Endothelial cell of umbilical vein (primary cell): ENCODE measurements at places on chromosomes 7 and 10. TPM values are rescaled to one million over a fixed set of nuclear protein-coding genes. Genes with fewer than 3 reads are reported as not detected.

LRRD1 gene
- 0.03 TPM in 1 of 2 replicates, not detected in the other for polyA plus RNA-seq

DNA sequence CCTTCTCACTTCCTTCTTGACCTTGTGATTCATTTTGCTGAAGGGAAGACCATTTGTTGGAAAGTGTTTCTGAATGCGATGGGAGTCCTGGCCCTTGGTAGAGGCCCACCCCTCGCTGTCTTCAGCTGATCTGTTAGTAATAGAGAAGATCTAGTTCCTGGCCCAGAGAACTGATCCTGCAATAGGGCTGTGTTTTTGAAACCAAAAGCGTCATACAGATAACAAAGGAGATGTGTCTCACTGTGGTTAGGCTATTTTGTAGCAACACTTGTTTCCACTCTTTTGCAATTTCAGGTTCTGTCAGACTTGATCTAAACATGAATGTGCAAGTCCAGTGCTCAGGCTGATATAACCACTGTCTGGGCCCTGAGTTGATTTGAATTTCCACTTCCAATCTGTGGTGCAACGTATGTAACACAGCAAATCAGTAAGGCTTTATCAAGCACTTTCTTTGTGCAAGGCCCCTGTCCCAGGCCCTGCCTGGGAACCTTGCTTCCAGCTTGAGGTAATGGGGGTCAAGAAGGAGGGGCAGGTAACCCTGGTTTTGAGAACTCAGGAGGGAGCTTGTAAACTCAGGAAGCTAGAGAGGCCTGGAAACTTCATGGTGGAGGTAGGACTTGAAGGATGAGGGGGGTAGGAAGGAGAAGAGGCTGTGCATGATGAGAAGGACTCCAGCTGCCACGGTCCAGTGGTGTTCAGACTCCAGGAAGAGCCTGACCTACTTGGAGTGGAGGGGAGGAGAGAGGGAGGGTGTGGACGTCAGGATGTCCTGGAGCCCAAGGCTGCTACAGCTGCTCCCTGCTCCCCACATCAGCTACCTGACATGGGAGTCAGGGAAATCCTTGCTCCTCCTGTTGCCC, 42.2 kb upstream of the SRGN start:
- no peak overlapping the region for H3K27ac ChIP-seq
- H3K4me1 ChIP-seq, result peaks cover 5% of the 10 kb centered on the region

DNA sequence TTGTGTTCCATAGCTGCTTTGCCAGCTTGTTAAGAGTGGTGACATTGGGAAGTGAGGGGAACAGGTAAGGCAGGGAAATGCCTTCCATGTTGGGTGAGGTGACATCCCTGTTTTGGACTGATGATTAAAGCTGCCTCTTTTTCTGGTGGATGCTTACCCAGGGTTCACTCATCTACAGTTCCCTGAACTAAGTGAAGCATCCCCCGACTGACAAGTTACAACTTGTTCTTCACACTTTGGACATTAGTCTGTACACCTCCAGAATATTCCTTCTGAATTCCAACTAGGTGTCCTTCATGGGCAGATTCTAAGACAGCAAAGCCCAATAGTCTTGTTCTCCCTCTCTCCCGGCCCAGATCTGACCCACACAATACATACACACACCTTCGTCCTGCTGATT, 63.4 kb downstream of the HDAC9 start:
- no peak overlapping the region for H3K4me3 ChIP-seq
- DNase-seq, result no peak
- no peaks in the 10 kb centered on the region for H3K36me3 ChIP-seq
- peaks cover 3% of the 10 kb centered on the region for H3K4me1 ChIP-seq

NPFFR1 gene
- not detected in 2 replicates for polyA plus RNA-seq

DNA sequence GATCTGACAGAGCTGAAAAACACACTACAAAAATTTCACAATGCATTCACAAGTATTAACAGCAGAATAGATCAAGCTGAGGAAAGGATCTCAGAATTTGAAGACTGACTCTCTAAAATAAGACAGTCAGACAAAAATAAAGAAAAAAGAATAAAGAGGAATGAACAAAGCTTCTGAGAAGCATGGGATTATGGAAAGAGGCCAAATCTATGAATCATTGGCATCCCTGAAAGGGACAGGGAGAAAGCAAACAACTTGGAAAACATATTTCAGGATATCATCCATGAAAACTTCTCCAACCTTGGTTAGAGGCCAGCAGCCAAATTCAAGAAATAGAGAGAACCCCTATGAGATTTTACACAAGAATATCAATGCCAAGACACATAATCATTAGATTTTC, 804.8 kb upstream of the IGFBP3 start:
- no peak overlapping the region for H3K4me3 ChIP-seq
- H3K4me1 ChIP-seq, result peaks cover 3% of the 10 kb centered on the region
- no peak overlapping the region for H3K27ac ChIP-seq
- no peaks in the 10 kb centered on the region for H3K27me3 ChIP-seq
- peak; percentile 60 for DNase-seq

- H3K27ac ChIP-seq, result peak overlapping the region; percentile 60
- no peak for DNase-seq
- no peaks in the 10 kb centered on the region for H3K36me3 ChIP-seq
- H3K27me3 ChIP-seq, result no peaks in the 10 kb centered on the region
These were observed 578 bp downstream of the ZNF713 start for GRCh38 chr7:55887821-55888247.

GRCh38 chr10:16195178-16195769, 241.5 kb upstream of the PTER start:
- no peaks in the 10 kb centered on the region for H3K4me1 ChIP-seq
- H3K4me3 ChIP-seq, result no peak overlapping the region
- H3K36me3 ChIP-seq, result no peaks in the 10 kb centered on the region
- H3K27ac ChIP-seq, result no peak overlapping the region
- no peak for DNase-seq
- H3K27me3 ChIP-seq, result no peaks in the 10 kb centered on the region

ITPRID1 gene
- not detected in 2 replicates for polyA plus RNA-seq

LRRC18 gene
- polyA plus RNA-seq, result not detected in 2 replicates

DNA sequence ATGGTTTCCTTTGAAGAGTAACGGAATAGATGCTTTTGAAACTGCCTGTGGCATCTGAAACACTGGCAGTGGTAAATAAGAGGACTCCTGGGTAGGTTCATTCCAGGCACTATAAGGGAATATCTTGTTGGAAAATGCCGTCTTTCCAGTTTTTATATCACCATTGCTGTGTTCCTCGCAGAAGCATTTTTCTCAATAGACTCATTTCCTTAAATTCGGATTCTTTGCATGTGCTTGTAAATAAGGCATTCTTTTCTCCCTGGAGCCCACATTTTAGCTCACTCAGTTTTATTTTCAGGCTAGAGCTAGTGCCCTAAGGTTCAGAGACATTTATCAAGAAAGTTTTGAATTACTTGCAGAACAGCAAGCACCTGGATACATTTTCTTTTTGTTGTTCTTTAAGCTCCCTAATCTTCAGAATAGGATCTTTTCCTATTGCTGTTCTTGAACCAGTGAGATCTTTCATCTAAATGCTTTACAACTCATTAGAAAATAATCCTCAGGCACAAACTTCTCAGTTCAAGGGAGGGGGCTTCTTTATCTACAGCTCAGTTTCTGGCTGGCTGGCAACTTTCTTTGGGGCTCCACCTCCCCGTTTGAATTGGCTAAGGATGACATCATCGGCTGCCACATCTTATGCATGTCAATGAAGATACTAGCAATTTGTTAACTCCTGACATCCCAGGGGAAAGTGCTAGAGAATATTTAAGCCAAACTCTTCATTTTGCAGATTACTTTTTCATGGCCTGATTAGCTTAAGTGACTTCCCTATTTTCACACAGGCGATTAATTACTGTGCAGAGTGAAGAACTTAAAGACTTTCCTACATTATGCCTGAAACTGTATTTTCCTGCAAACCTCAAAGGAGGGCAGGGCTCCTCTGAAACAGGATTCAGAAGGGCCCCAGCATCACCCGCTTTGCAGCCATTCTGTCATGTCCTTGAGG, 133.7 kb upstream of the RSU1 start:
- H3K4me3 ChIP-seq, result no peak overlapping the region
- H3K4me1 ChIP-seq, result peaks cover 40% of the 10 kb centered on the region
- DNase-seq, result peak; percentile 89
- no peaks in the 10 kb centered on the region for H3K36me3 ChIP-seq

DNA sequence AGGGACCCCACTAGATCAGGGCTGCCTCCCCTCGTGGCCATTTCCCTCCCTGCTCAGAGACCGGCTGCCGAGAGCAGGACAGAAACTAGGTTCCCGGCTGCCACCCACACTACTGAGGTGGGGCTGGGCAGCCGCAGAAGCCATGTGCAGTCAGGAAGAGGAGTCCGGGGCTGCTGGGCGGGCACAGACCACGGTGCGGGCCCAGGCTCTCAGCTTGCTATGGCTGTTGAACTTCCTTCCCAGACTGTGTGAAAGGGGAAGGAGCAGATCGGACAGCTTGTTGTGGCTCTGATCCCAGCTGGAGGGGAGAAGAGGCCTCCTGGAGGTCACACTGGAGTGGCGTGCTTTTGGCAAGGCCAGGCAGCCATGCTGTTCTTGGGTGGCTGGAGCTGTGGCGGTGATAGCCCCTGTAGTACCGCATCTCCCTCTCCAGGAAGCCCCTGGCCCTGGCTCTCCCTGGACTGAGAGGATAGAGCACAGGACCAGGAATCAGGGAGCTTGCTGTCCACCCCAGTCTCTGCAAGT, 56.8 kb downstream of the HK1 start:
- peak; percentile 62 for DNase-seq
- H3K27me3 ChIP-seq, result no peaks in the 10 kb centered on the region
- H3K36me3 ChIP-seq, result no peaks in the 10 kb centered on the region
- H3K27ac ChIP-seq, result no peak overlapping the region

EEF1AKMT2 gene
- 7.0 and 8.5 TPM in 2 replicates for polyA plus RNA-seq

- H3K27me3 ChIP-seq, result no peaks in the 10 kb centered on the region
- DNase-seq, result no peak
- H3K4me3 ChIP-seq, result no peak overlapping the region
- no peaks in the 10 kb centered on the region for H3K36me3 ChIP-seq
- no peak overlapping the region for H3K27ac ChIP-seq
- H3K4me1 ChIP-seq, result no peaks in the 10 kb centered on the region
These were observed 366.0 kb upstream of the SHH start for GRCh38 chr7:156178214-156178613.

TRIL gene
- 0.52 and 0.78 TPM in 2 replicates for polyA plus RNA-seq

- no peak for DNase-seq
- H3K27me3 ChIP-seq, result no peaks in the 10 kb centered on the region
- H3K27ac ChIP-seq, result no peak overlapping the region
These were observed 4.9 kb upstream of the GRID2IP start for GRCh38 chr7:6556196-6556595.

DNA sequence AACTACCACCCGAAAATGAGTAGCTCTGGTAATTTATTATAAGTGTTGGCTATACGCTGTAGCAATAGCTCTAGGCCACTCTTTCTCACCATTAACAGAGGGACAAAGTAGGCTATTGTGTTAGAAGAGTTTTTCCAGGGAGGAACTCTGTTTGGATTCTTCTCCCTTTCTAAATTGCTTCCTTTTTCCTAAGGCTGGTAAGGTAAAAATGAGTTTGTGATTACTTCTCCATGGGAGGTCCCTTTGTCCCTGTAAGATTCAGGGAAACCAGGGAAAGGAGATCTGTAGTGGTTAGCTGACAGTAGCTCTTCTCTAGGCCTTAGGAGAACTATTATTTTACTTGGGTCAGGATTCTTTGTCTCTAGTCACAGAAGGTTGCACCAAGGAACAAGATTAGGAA, 23.2 kb upstream of the SEMA3E start:
- H3K27ac ChIP-seq, result no peak overlapping the region
- no peaks in the 10 kb centered on the region for H3K27me3 ChIP-seq
- H3K36me3 ChIP-seq, result no peaks in the 10 kb centered on the region
- no peak for DNase-seq
- no peaks in the 10 kb centered on the region for H3K4me1 ChIP-seq

IL2RA gene
- not detected in 2 replicates for polyA plus RNA-seq

VDAC2 gene
- polyA plus RNA-seq, result 65.5 and 89.3 TPM in 2 replicates

PDE6C gene
- not detected in 2 replicates for polyA plus RNA-seq

PTPRZ1 gene
- 0.07 and 0.11 TPM in 2 replicates for polyA plus RNA-seq

DNA sequence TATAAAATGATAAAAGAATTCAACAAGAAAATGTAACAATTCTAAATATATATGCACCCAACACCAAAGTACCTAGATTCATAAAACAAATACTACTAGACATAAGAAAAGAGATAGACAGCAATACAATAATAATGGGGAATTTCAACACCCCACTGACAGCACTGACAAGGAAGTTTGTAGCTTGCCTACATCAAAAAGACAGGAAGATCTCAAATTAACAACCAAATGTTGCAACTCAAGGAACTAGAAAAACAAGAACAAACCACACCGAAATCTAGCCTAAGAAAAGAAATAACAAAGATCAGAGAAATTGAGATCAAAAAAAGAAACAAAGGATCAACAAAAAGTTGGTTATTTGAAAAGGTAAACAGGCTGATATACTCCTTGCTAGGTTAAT, 36.5 kb upstream of the TNKS2 start:
- H3K27ac ChIP-seq, result no peak overlapping the region
- peaks cover 30% of the 10 kb centered on the region for H3K27me3 ChIP-seq
- DNase-seq, result no peak

LIPJ gene
- polyA plus RNA-seq, result not detected in 2 replicates

DNA sequence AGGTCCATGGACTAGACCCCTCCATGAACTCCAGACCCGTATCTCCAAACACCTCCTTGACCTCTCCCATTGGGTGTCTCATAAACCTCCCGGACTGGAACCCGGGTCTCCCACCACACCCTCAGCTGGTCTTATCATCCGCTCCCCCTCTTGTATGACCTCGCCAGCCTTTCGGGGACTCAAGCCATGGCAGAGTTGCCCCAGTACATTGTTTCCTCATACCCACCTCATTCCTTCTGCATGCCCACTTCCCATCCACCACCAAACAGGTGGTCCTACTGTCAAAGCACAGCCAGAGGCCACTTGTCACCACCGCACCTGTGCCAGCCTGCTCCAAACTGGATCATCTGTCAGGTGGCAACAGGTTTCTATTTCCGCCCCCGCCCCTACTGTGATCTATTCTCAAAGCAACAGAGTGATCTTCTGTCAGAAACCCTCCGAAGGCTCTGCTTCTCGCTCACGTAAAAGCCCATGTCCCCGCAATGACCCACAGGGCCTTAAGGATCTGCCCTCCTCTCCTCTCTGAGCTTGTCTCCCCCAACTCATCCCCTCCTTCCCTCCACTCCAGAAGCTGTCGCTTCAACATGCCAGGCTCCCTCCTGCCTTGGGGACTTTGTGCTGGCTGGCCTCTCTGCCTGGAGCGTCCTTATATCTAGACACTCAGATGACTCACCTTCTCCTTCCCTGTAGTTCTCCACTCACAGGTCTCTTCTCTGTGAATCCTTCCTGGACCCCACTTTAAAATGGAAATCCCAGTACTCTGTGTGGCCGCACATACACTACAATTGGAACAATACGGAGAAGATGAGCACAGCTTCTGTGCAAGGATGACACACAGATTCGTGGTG, 22.8 kb upstream of the PRKAG2 start:
- DNase-seq, result no peak
- H3K4me3 ChIP-seq, result no peak overlapping the region
- H3K36me3 ChIP-seq, result no peaks in the 10 kb centered on the region
- H3K27me3 ChIP-seq, result no peaks in the 10 kb centered on the region
- no peak overlapping the region for H3K27ac ChIP-seq
